ENCODE measurements at places on chromosomes 1 and 21.

DNA sequence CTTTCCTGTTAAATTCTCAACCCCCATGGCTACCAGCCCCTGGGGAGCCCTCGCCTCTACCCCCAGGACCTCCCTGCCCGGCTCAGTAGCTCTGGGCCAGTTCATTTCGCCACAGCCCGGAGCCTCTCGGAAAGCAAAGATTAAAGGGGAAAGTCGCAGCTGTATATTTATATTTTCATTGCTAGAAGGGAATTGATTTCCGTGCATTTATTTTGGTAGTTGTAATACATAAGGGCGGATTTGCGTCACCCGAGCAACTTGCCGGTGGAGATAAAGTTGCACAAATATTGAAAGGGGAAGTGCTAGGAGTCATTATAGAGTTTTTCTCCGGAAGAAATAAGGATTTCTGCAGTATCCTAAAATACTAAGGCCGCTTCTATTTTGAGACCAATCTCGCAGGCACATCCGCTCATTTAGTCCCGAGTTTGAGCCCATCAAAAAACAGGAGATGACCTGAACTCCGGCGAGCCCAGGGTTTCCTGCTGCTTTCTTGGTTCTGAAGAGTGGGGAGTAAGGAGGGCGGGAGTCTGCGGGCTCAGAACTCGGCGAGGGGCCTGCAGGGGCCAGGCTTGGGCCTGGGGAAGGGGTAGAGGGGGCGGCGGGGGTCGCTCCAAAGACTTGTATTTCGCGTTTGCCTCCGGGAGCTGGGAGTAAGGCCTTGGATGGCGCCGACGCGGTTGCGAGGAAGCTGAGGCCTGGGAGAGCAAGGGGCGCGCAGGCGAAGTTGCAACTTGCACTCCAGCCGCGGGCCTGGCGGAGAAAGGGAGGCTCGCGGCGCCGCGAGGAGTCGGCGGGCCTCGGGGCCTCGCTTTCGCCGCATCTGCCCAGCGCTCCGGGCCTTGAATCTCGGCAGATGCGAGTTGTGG is 2.5 kb upstream of the HLX start:
- no peak for DNase-seq

DNA sequence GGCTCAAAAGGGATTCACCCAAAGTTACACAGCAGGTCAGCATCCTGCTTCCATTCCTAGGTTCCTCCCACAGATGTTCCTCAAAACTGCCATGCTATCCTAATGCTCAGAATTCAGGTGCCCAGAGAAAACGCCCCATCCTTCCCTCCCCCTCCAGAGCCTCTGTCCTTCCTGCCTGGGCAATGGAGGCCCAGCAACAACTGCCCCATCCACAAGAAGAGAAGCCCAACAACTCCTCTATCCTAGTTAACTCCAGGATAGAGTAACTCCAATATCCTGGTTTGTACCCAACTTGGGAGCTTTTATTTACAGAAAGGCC is 16.9 kb downstream of the COL9A2 start:
- no peak for DNase-seq

DNA sequence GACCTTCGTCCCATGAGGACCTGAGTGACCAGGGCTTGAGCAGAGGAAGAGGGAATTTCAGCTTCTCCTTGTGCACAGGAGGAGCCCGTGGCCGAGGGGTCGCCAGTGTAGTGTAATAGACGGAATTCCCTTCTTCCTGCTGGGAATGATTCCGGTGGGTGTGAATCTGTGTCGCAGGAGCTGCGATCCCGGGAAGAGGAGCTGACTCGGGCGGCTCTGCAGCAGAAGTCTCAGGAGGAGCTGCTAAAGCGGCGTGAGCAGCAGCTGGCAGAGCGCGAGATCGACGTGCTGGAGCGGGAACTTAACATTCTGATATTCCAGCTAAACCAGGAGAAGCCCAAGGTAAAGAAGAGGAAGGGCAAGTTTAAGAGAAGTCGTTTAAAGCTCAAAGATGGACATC is 34.4 kb downstream of the MAP3K21 start:
- peak; percentile 5 for DNase-seq

- DNase-seq: no peak
These were observed 35.6 kb downstream of the PRPF38A start for GRCh38 chr1:52439976-52440375.

- DNase-seq: no peak
These were observed 82.0 kb upstream of the MROH9 start for GRCh38 chr1:170853302-170853701.

GRCh38 chr1:33048426-33048825 is 11.7 kb upstream of the AK2 start:
- no peak for DNase-seq

- no peak for DNase-seq
These were observed 140.5 kb upstream of the MAP1LC3C start for GRCh38 chr1:242139442-242139841.

GRCh38 chr1:202547215-202547614 is 163.0 kb downstream of the SYT2 start:
- no peak for DNase-seq

GRCh38 chr1:20704390-20705202 is 13.2 kb downstream of the KIF17 start:
- no peak for DNase-seq

DNA sequence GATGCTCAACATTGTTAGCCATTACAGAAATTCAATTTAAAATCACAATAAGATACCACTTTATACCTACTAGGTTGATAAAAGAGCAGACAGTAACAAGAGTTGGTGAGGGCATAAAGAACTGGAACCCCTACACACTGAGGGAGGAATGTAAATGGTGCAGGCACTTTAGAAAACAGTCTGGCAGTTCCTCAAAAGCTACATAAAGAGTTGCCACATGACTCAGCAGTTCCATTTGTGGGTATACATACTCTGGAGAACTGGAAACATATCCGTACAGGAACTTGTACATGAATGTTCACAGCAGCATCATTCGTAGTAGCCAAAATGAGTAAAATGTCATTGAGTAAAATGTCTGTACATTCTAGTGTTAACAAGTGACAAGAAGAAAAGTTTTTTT is 17.0 kb downstream of the NSL1 start:
- no peak for DNase-seq

DNA sequence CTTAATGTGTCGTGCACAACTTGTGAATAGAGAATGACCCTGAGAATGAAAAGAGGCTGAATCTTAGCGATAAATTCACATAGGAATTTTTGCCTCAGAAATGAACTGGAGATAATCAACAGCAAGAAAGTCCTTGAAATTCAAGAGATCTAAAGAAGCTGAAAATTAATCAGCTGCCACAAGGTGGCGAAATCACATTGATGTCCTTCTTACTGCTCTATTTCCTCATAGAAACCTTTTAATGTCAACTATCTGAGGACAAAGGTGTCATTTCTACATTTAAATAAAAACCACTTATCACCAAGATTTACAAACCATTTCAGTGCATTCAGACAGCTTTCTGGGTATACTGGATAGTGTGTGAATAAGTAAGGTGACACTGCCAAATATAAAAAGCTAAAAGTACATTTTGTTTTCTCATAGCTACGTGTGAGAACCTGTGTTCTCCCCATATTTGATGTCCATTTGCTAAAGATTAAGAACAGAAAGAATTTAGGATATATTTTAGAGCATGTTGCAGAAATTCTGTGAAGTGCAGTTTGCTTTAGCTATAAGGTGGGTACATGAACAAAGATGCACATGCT is 485.3 kb upstream of the PTBP2 start:
- DNase-seq: peak; percentile 49

GRCh38 chr1:28835237-28835650 is 23.3 kb downstream of the OPRD1 start:
- DNase-seq: no peak

- no peak for DNase-seq
These were observed 5.8 kb downstream of the SDC3 start for GRCh38 chr1:30902593-30903290.

- no peak for DNase-seq
These were observed 40.5 kb downstream of the BRINP2 start for GRCh38 chr1:177211231-177211630.

GRCh38 chr1:155187456-155187891 is 13.8 kb downstream of the TRIM46 start:
- DNase-seq: no peak

DNA sequence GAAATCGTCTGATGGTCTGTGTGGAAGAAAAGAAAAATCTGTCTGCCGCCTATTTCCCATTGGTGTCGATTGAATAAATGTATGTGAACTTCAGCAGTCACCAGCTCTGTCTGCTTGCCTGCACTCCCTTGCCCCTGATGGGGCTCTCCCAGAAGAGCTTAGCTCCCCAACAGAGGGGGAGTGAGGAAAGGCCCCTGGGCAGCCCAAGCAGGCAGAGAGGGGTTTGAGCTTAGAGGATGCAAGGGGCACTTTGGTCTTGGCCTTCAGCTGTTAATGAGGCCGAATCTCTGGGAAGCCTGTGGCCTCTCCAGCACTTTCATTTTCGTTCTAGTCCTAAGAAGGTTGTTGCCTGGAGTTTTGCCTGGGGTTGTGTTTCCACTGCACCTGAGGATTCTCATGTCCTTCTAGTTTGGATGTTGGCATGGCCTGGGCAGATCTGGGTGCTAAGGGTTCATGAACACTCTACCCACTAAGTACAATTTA is 2.8 kb downstream of the FOXD2 start:
- DNase-seq: no peak

- DNase-seq: no peak
These were observed 150.1 kb upstream of the SOD1 start for GRCh38 chr21:31509194-31510017.

- DNase-seq: no peak
These were observed 355 bp downstream of the SHISAL2A start for GRCh38 chr1:52633291-52633754.

GRCh38 chr1:179142889-179143299 is 61.0 kb downstream of the TOR3A start:
- no peak for DNase-seq

GRCh38 chr1:25196830-25197229 is 35.5 kb downstream of the SYF2 start:
- DNase-seq: no peak

GRCh38 chr1:44546403-44547053 is 127.8 kb downstream of the TMEM53 start:
- DNase-seq: peak; percentile 74

GRCh38 chr1:151993734-151994496 is at the start of gene S100A10:
S100A10 (minus strand) TSS chr1:151993859; CDS start chr1:151986230, 7,629 bp downstream.
- no peak for DNase-seq

- DNase-seq: no peak
These were observed 349.6 kb downstream of the PTBP2 start for GRCh38 chr1:97071173-97071572.

DNA sequence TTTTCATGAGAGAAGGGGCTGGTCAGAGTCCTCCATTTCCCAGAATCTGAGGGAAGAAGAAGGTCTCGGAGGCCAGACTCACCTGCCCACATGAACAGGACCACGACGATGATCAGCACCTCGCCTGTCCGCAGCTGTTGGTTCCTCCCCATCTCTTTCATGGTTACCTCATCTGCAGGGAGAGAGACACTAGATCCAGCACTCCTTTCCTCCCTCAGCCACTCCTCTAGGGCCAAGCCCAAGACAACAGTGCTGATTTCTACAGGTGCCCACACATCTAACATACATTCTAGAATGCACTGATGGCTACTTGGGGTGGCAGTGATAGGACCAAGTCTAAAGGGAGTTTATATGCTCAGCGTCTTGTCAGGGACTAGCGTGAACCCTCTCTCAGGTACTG is 3.0 kb downstream of the FNDC5 start:
- DNase-seq: no peak

DNA sequence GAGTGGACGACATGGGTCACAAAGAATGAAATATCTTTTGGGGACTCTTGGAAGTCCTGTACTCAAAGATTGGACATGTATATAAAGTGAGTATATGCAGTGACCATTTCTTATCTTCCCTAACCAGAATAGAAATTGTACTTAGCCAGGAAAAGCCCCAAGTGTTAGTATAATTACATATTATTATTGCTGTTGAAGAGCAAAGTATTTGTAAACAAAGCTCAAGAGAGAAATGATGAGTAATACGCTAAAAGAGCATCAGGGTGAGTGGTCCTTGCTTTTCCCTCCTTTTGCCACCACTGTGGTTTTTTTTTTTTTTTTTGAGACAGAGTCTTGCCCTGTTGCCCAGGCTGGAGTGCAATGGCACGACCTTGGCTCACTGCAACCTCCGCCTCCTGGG is 6.4 kb upstream of the CGN start:
- no peak for DNase-seq

DNA sequence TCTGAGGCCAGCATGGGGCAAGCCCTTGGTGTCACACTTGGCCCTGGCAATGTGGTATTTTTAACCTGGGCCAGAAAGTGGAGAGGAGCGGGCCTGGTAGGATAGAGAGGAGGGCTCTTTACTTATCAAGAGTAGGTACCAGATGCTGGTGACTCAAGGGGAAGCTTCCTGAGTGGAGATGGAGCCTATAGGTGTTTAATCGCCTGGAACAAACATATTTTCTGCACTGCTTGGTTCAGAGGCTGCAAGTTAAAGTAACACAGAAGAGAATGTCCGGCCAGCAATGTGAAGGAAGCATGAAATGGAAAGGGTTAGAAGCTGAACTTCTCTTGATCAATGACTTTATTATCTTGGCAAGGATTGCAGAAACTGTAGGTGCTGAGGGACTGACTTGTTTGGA is 74.3 kb downstream of the DDR2 start:
- DNase-seq: no peak

GRCh38 chr1:179288977-179289376 is 4.6 kb upstream of the SOAT1 start:
- DNase-seq: no peak

DNA sequence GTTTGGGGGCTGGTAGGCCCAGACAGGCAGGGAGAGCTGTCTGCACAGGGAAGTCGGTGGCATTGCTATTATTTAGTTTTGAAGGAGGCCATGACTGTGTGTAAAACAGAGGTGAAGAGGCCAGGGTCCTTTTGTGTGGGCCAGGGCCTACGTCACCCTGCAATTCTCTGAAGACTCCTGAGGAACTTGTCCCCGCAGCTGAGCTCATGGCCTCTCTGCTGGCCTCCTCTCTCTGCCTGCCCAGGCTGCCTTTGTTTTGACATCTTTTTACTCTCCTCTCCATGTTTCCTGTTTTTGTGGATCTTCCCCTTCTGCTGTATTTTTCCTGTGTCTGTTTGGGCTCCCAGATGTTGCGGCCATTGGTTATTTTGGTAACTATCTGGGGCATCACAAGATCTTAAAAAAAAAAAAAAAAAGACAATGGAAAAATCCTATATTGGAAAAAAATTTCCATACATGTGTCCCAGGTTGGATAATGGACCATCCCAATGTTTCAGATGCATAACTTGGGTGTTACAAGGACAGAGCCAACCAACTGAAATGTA is 280.7 kb downstream of the RPS6KC1 start:
- no peak for DNase-seq

- DNase-seq: no peak
These were observed 243.4 kb downstream of the TRABD2B start for GRCh38 chr1:47753808-47754207.

GRCh38 chr1:114315631-114316030 is 162.0 kb upstream of the SYT6 start:
- no peak for DNase-seq

DNA sequence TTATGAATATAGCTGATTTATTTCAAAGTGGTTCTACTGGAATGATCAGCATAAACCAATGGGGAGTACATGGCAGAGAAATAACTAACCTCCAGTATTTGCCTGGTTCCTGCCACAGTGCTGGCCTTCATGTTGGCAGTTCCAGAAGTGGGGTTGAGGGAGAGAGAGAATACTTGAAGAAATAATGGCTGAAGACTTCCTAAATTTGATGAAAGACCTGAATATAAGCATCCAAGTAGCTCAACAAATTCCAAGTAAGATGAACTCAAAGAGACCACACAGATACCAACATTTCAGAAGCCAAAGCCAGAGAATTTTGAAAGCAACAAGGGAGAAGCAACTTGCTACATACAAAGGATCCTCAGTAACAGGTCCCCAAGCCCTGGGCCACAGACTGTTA is 34.3 kb downstream of the S100B start:
- no peak for DNase-seq

GRCh38 chr1:52238474-52238873 is 96.6 kb downstream of the ZFYVE9 start:
- no peak for DNase-seq

Data from SK-N-DZ (cell line).